ENCODE measurements at places on chromosomes 12 and 14.

DNA sequence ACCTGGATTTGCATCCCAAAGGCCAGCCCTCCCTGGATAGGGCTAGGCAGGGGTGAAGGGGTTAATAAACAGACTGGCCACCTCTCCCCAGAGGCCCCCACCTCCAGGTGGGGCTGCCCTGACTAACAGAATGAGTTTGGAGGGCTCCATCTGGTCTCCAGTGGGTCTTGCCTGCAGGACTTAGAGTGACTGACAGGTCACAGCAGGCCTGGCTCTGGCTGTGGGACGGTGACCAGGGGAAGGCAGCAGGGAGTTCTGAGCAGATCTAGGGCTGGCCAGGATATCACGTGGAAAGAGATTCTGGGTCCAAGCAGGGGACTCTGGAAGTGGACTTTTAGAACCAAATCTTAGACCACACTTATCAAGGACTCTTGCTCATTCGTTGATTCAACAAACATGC, 40.9 kb upstream of the LHX5 start:
- peak; percentile 21 for DNase-seq

DNA sequence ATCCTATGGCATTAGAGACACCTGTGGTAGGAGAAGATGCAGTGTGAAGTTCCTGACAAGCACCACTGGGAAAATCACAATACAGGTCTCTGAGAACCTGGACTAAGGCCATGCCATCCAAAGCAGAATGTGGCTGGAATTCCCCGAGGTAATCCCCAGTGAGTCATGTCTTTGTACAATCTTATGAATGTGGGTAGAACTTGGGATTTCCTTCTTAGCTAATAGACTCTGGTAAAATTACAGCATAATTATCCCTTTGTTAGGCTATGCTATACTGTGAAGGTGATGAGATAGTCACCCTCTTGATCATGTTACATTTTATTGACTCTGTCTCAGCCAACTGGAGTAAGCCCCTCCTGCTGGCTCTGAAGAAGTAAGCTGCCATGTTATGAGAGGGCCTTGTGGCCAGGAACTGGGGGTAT, 224.3 kb upstream of the DCN start:
- no peak for DNase-seq

DNA sequence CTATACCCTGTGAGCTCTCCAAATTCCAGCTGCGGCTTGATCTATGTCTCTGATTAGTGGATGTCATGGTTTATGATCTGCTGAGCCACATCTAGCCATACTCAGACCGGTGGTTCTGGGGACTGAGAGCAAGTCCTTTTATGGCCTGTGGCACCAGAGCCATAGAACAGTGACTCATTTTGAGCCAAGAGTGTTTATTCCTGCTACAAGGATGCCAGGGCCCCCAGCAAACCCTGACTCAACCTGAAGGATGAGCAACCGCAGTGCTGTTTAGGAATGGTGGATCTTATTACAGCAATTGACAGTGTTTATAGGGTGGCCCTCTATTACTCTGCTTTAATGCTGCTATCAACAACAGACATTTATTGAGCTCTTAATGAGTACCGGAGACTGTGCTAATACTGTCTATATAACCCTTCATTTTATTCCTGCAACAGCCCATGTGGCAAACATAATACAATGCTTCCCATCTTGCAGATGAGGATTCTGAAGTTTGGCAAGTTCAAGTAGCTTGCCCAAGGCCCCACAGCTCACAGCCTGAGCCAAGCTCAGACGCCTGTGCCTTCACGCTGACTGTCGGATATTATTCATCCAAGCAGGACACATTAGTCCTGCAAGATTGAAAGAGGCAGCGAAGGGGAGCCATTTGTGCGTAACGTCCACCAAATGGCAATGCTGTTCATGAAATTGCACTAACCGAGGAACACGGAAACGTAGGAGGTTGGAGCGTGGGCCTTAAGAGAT, 273.6 kb upstream of the PWP1 start:
- DNase-seq: no peak

DNA sequence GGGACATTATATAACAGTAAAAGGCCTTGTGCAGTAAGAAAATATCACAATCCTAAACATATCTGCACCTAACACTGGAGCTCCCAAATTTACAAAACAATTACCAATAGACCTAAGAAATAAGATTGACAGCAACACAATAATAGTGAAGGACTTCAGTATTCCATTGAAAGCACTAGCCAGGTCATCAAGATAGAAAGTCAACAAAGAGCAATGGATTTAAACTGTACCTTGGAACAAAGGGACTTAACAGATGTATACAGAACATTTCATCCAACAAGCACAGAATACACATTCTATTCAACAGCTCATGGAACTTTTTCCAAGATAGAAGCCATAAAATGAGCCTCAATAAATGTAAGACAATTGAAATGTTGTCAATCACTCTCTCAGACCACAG, 209.5 kb upstream of the ARHGAP5 start:
- no peak for DNase-seq

GRCh38 chr12:130956009-130956408, 2.3 kb downstream of the ADGRD1 start:
- no peak for DNase-seq
